ENCODE measurements at places on chromosomes 11 and 22. TPM values are rescaled to one million over a fixed set of nuclear protein-coding genes. Genes with fewer than 3 reads are reported as not detected.

The SCARF2 gene
- polyA plus RNA-seq, result 18.6 TPM

The GAS2L1 gene
- 6.9 TPM for polyA plus RNA-seq

The SELENOH gene
- 145 TPM for polyA plus RNA-seq

- no peak for DNase-seq
Observed at GRCh38 chr11:105051559-105051958, 6.4 kb upstream of the CARD16 start.

DNA sequence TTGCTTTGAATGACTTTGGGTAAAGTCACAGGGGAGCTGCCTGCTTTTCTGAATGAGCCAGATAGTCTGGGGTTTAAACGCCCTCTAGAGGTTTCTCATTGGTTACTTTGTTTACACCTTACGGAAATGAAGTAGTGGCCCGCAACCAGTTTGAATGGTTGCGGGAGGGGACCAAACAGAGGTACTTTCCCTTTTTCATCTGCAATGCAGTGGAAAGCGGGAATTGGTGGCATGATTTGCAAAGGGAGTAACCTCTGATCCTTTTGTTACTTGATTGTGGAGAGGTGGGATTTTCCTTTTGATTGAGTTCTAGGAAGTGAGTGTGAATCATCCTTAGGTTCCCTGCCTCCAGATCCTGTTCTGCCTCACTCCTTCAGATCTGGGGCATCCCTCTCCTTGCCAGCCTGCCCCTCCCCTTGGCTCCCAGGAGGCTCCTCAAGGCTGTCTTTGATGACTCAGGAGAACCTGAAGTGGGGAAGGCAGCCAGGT is 15.9 kb upstream of the GLYATL1 start:
- DNase-seq, result no peak

GRCh38 chr22:45493286-45493771 is 9.4 kb upstream of the FBLN1 start:
- no peak for DNase-seq

DNA sequence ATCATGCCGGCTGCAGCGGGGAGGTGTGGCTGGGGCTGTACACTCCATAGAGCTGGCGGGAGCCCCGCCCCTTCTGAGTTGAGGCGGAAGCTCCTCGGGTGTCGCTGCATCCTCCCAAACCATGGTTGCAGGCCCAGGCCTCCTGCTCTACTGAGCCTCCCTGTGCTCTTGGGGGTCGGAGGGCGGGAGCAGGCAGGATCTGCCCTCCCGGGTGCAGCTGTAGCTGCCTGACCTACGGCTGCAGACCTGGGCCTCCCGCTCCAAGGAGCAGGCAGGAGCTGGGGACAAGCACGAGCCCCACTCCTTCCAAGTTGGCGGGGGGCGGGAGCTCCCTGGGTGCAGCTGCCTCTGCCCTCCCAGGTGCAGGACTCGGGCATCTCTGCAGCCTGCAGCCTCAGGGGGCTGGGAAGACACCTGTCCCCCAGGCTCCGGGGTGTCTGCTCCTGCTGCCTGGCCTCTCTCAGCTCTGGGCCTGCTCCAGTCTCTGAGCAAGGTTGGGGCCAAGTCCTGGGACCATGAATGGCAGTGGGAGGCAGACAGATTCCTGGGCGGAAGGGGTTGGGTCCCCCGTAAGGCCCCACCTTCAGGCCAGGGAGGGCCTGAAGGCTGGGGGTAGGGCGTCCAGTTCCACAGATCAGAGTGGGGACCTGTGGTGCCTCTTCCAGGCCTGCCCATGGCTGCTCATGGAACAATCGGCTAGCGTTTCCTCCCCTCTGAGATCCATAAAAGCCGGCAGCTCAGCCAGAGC is 46.4 kb upstream of the SC5D start:
- no peak for DNase-seq

DNA sequence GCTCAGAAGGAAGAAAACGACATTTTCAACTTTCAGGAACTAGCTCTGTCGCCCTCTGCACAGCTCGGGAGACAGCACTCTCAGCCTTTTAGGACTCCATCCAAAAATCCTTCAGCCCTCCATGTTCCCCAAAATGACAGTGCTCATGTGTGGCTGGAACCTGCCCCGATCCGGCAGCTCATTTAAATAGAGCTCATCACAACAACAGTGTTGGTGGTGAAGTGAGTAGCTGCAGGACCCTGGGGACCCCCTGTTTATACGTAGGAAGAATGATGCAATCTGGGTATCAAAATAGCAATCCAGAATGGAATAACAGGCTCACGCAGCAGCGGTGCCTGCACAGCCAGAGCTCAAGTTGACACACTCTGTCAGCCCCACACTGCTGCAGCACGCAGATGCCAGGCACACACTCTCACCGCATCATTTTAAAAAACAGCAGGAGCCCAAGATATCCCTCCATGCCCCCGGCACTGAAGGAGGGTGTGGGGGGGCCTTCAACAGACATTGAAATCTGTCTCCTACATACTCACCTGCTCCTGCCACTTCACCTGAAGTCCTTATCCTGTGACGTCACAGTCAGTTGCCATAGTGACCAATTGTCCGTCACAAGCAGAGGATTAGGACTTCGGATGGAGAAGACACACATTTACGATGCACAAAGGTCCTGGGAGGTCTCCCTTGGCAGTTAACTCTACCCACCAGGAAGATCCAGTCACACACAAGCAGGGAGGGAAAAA is 24.0 kb downstream of the TRIM66 start:
- no peak for DNase-seq

DNA sequence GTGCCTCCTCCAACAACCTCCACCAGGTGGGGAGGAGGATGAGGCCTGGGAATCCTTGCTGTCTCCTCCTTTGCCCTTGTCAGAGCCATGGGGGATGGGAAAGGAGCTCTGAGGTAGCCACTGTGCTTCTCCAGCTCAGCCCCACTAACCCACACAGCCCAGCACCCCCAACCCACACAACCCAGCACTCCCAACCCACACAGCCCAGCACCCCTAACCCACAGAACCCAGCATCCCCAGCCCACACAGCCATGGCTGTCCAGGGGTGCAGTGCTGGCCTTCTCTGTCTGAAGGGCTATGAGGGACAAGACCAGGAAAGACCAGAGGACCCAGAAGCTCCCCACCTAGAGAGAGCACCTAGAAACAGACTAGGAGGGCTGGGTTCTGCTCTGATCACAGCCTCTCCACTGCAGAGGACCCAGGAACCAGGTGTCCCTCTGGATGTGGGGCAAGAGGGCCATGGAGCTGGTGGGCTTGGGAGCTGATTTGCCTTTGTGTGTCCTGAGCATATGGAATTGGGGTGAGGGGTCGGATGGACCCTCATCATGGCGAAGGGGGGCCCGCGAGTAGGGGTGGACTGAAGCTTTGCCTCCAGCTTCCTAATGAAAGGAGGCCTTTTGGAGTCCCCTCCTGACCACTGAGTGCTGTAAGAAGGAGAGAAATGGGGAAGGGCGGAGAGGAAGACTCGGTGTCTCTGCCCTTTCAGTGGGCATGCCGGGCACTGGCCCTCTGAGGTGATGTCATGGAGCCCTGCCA is 117.6 kb upstream of the THY1 start:
- DNase-seq, result no peak

- no peak for DNase-seq
Observed at GRCh38 chr11:133266986-133267385, 265.3 kb downstream of the OPCML start.

- no peak for DNase-seq
Observed at GRCh38 chr11:122724520-122724919, 69.0 kb downstream of the UBASH3B start.

- DNase-seq, result no peak
Observed at GRCh38 chr11:35337136-35337913, 82.0 kb downstream of the SLC1A2 start.

GRCh38 chr22:42979606-42980005 is 35.3 kb downstream of the PACSIN2 start:
- DNase-seq, result no peak

DNA sequence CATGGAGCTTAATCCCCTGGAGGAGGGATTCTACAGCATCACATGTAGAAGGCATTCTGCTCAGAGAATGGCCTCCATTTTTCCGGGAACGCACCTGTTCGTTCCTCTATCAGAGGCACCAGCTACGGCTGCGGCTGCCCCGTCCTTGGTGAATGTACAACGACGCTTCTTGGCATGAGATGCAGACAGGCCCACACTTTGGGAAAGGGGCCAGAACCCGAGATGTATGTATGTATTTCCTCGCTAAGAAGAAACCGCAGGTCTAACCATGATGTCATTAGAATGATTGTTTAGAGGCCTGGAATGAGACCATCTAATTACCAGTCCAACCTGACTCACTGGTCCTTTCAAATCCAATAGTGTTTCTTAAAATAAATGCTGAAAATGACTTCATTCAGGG is 1293.4 kb downstream of the TBC1D22A start:
- DNase-seq, result no peak

GRCh38 chr22:45240104-45240809 is 437 bp downstream of the KIAA0930 start:
- DNase-seq, result no peak
